ENCODE measurements at places on chromosomes 4 and X. TPM values are rescaled to one million over a fixed set of nuclear protein-coding genes. Genes with fewer than 3 reads are reported as not detected.

GRCh38 chr4:154343651-154344050 is 147.9 kb downstream of the DCHS2 start:
- no peaks in the 10 kb centered on the region for H3K4me1 ChIP-seq
- peaks cover 10% of the 10 kb centered on the region for H3K27me3 ChIP-seq
- no peak overlapping the region for H3K4me3 ChIP-seq
- no peak overlapping the region for H3K27ac ChIP-seq
- H3K36me3 ChIP-seq: no peaks in the 10 kb centered on the region
- no peak for DNase-seq

DNA sequence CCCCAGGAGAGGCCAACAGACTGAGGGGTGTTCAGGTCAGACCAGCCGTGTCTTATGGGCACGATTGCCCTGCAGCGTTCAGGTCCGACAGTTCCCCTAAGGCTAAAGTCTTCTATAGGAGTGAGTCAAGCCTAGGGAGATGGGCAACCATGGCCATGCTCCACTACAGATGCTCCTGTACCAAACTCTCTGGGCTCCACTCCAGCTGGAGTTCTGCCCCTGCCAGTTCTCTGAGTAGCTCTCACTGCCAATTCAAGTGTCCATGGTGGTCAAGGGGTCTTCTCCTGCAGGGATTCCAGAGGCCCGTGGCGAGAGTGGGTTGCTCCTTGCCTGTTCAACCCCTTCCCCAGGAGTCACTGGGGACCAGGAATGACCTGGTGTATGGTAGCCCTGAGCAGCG is 38.2 kb downstream of the BEX3 start:
- H3K27me3 ChIP-seq: peaks cover 9% of the 10 kb centered on the region
- DNase-seq: no peak
- H3K36me3 ChIP-seq: no peaks in the 10 kb centered on the region
- no peak overlapping the region for H3K4me3 ChIP-seq
- no peak overlapping the region for H3K27ac ChIP-seq

SLC6A14 gene
- total RNA-seq: not detected

GRCh38 chr4:152992027-152992426 is 55.9 kb downstream of the FHDC1 start:
- H3K27ac ChIP-seq: no peak overlapping the region
- no peak overlapping the region for H3K4me3 ChIP-seq
- no peaks in the 10 kb centered on the region for H3K4me1 ChIP-seq
- DNase-seq: no peak
- H3K27me3 ChIP-seq: no peaks in the 10 kb centered on the region

DNA sequence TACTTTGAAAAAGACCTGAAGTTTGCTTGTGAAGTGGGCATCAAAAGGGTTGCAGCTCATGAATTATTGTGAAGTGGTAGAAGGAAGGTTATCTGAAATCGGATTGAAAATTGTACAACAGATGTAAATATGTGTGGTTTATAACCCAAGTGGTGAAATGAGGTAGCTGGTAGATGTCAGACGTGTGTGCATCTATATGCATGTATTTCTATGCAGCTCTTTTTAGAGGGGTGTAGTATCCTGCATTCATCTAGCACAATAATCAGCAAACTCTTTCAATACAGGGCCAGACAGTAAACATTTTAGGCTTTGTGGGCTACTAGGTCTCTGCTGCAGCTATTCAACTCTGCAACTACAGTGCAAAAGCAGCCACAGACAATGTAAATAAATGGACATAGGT is 9.4 kb downstream of the ATRX start:
- no peaks in the 10 kb centered on the region for H3K36me3 ChIP-seq
- no peak for DNase-seq
- H3K27ac ChIP-seq: no peak overlapping the region
- H3K4me3 ChIP-seq: no peak overlapping the region

DNA sequence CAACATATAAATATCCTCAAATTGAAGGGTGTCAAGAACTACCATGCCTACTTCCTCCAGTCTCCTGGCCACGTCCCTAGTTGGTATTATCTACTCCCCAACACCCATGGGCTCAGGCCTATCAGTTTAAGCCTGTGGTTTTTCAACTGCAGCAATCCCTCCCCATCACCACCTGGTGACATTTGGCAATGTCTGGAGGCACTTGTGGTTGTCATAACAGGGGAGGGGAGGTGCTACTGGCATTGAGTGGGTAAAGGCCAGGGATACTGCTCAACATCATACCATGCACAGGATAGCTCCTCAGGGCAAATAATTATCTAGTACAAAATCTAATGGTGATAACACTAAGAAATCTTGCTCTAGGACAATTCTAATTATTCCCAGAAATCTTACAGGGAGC is 95.3 kb downstream of the COMMD8 start:
- no peak overlapping the region for H3K4me3 ChIP-seq
- no peaks in the 10 kb centered on the region for H3K4me1 ChIP-seq
- H3K27me3 ChIP-seq: peaks cover 6% of the 10 kb centered on the region
- no peak for DNase-seq
- H3K36me3 ChIP-seq: no peaks in the 10 kb centered on the region

- H3K36me3 ChIP-seq: no peaks in the 10 kb centered on the region
- H3K27me3 ChIP-seq: no peaks in the 10 kb centered on the region
- H3K27ac ChIP-seq: no peak overlapping the region
- H3K4me1 ChIP-seq: peaks cover 6% of the 10 kb centered on the region
- H3K4me3 ChIP-seq: no peak overlapping the region
Observed at GRCh38 chr4:6278801-6279197, 9.1 kb downstream of the WFS1 start.

Data from activated T-cell treated with anti-CD3 and anti-CD28 coated beads, Interleukin-2, amount 50 U/mL, for 72 hours (primary cell).